ENCODE measurements at places on chromosomes 12 and 14.
A peak's percentile ranks its signal among the peaks of the same experiment; 100 is the strongest.

GRCh38 chr12:111825509-111825908 is 16.5 kb upstream of the MAPKAPK5 start:
- DNase-seq, result no peak

- DNase-seq, result no peak
These were observed 111.0 kb downstream of the BEGAIN start for GRCh38 chr14:100476012-100476822.

- no peak for DNase-seq
These were observed 180.3 kb downstream of the EMP1 start for GRCh38 chr12:13376610-13377373.

DNA sequence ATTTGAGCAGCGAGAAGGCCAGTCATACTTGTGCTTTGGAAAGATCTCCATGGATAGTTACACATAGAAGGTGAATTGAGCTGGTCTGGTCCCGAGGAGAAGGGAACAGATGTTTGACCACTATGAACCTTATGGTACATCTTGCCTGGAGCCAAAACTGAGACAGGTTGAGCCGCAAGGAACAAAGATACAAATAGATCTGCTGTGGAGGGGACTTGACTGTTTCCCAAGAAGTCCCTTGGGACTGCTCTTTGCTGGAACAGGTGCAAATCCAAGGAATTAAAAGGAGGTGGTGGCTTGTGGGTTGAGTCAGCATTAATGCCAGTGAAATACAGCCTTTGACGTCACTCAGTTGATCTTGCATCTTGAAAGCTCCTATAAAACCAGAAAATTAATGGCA is 68.8 kb upstream of the PRIMA1 start:
- no peak for DNase-seq

- no peak for DNase-seq
These were observed 319.3 kb upstream of the NOVA1 start for GRCh38 chr14:26917086-26917485.

- DNase-seq, result no peak
These were observed 4.2 kb upstream of the CLEC4C start for GRCh38 chr12:7751394-7751793.

GRCh38 chr14:61444215-61444768 is 122.9 kb downstream of the PRKCH start:
- peak; percentile 57 for DNase-seq
